Body of pancreas (tissue), 4 donors: ENCODE measurements at places on chromosomes 3 and 15.

DNA sequence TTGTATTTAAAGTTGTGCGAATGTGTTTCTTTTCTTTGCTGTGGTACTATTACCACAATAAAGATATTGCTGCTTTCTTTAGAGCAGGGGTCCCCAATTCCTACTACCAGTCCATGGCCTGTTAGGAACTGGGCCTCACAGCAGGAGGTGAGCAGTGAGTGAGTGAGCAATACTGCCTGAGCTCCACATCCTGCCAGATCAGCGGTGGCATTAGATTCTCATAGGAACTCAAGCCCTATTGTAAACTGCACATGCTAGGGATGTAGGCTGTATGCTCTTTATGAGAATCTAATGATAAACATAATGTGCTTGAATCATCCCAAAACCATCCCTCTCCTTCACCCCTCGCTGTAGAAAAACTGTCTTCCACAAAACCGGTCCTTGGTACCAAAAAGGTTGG lies 41.6 kb downstream of the DMXL2 start:
- DNase-seq: no peak

- DNase-seq: no peak
Measured at GRCh38 chr3:157107644-157108133, 52.3 kb downstream of the CCNL1 start.

DNA sequence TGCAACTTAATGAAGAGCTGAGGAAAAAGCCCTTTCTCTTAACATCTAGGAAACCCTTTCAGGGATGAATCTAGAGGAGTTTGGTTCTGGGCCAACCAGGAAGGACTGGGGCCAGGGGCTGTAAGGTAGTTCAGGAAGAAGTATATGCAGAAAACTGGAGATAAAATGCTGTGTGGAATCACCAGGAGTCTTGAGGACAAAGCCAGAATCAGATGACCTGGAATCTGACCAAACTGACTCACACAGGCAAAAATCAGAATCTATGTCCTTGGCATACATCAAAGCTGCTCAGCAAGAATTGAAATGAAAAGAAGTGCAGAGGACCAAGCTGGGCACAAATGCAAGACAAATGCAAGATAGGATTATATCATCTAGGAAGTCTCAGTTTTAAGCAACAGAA lies 59.4 kb upstream of the ATP2C1 start:
- DNase-seq: no peak

DNA sequence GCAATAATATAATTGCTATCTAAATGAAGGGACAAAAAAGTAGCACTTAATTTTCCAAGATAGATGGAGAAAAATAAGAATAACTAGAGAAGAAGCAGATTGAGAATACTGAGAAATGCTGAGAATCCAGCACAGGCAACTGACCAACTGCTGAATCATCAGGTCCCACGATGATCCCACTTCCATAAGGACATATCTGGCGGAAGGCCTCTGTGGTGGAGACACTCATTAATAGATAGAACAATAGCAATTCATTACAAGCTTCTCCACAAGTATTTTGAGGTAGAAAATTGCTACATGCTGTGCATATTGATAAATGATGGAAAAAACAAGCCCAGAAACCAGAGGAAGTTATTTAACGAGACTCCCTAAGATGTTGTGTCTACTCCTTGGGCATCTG lies 105.9 kb downstream of the DUT start:
- no peak for DNase-seq

DNA sequence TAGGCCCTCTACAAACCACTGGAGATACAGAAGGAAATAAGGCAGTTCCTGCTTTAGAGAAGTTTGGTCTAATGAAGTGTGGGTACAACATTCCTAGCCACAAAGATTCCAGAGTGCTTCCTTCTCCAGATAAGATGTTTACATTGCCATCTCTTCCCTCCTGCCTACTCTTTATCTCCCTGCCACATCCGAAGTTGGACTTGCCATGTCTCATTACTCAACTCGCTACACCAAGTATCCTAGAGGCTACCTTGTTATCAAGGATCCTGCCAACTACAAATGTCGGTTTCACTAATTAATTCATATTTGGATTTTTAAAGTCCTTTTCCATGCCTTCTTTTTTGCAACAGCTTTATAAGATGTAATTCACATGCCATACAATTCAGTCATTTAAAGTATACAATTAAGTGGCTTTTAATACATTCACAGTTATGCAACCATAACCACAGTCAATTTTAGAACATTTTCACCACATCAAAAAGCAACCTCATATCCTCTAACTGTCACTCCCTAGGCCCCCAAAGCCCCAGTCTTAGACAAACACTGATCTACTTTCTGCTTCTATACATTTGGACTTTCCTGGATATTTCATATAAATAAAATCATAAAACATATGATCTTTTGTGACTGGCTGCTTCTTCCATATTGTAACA lies 53.7 kb upstream of the CSTA start:
- DNase-seq: no peak

DNA sequence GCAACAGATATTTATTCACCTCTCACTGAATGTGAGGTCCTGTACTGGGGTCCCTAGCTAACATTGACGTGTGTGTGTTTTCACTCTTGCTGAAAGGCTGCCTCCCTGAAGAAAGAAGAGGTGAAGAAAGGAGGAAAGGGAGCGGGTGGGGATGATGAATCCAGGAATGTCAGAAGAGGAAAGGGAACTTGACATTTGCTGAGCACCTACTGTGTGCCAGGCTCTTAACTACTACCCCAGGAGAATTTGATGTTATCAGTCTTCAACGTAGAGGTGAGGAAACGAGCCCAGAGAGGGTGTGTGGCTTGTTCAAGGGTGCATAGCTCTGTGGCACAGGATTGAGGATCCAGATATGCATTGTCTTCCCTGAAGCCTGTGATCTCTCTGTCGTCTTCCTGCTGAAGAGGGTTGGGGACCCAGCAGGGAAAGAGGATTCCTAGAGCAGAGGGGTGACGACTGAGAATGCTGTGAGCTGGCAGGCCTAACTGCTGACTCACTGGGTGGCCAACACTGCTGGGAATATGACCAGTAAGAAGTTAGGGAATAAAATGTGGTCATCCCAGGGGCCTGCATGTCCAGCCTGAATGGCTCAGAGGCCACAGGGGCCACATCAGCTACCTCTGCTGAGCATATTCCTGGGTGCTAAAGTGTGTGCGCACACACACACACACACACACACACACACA lies 6.6 kb upstream of the ATP2B2 start:
- DNase-seq: no peak

DNA sequence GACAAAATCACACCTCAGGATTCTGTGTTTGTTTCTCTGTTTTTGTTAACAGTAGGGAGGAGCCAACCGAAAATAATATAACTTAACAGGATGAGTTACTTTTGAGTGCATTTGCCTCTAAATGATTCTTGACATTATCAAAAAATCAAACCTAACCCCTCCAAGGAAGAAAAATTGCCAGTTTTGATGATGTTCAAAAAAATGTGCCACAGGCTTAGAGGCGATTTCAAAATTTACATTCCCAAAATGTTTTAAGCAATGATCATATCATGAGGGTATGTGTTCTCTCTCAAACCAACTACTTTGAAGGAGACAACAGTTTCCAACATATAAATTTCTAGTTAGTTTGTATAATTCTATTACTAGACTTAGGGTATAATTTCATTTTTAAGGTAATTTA lies 6.7 kb downstream of the VGLL3 start:
- no peak for DNase-seq

GRCh38 chr3:169400205-169400604 lies 263.3 kb downstream of the MECOM start:
- DNase-seq: no peak

- peak; percentile 71 for DNase-seq
Measured at GRCh38 chr15:89356634-89357298, 22.1 kb upstream of the POLG start.

GRCh38 chr15:95440712-95441111 lies 889.8 kb upstream of the NR2F2 start:
- no peak for DNase-seq

- no peak for DNase-seq
Measured at GRCh38 chr3:25582242-25582641, 82.5 kb downstream of the TOP2B start.

GRCh38 chr3:39989746-39990145 lies 180.3 kb downstream of the MYRIP start:
- no peak for DNase-seq

DNA sequence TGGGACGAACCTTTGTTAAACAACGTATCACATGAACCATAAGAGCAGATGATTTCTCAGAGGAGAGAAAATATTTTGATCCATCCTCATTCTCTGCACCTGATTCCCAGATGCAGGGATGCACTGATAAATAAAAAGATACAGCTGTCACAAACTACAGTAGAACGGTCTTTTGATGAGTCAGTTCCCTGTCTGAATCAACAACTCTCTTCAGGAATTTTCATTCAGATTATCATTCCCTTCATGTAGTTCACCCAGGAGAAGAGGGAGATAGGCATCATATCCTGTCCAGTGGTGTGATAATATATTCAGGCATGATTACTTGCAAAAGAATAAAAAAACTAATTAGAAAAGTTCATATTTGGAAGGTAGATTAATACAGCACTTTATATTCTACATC lies 521.5 kb downstream of the PYDC2 start:
- DNase-seq: no peak

DNA sequence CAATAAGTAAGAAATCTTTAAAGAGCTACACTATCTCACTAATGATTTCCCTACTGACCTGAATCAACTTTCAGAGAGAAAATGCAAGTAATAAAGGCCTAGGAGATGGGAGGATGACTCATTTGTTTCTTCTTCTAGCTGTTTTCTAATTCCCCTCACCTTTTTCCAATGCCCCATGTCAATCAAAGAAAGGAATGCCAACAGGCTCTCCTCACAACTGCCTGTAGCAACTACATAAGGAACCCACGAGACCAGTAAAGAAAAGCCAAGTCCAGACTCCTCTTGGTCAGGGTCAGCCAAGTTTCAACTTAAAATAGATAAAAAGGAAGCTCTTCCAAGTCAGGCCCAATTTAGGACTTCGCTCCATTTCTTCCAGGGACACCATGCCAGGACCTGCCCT lies 201.9 kb downstream of the TNIK start:
- DNase-seq: no peak

DNA sequence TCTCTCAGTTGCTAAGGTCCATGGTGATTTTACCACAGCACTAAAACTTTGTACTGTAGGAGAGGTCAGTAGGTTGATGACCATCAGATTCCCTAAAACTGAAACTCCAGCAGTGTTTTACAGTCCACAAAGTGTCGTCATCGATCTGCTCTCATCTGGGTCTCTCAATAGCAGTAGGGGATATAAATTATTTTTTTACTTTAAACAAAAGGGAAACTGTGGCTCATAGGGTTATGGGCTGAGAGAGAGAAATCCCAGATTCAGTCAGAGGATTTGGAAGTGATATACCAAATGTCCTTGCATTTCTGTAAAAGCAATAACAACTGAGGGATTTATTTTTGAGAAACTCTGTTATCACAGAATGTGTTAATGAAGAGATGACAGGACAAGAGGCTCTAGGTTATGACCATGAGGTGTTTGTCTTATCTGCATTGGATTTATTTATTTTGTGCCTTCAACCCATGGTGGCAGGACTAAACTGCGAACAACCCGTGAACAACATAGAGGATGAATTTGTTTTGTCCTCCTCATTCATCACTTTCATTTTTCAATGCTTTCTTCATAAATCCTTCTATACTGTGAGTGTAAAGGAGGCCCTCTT lies 869.7 kb downstream of the OTOL1 start:
- no peak for DNase-seq

GRCh38 chr15:64774629-64775493 lies 528 bp downstream of the RBPMS2 start:
- DNase-seq: peak; percentile 7

DNA sequence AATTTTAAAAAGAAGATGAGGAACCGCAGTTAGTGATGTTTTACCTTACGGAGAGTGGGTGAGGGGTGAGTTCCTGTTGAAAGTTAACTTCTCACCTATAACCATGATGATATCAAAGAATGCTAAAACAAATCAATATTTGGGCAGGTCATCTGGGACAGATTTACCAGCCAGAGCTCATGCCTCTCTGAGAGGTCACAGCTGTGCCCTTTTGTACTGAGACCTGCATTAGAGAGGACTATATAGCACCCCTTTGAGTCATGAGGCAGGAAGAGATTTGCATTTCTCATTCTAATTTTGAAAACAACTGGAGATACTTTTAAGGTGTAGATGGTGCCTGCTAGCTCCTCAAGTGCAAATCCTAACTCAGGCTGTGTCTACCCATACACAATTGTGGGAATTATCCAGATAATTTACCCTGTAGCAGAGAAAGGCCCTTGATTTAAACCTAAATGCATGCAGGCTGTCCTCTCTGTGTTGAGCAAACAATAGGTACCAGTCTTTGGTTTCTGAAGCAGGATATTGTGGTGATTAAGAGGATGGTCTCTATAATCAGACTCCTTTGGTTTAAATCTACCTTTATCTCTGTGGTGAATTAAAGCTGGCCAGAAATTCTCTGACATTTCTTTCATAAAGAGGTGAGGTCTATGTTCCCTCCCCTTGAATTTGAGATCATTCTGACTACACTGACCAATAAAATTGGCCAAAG lies 5.8 kb upstream of the TM4SF4 start:
- DNase-seq: peak; percentile 67

DNA sequence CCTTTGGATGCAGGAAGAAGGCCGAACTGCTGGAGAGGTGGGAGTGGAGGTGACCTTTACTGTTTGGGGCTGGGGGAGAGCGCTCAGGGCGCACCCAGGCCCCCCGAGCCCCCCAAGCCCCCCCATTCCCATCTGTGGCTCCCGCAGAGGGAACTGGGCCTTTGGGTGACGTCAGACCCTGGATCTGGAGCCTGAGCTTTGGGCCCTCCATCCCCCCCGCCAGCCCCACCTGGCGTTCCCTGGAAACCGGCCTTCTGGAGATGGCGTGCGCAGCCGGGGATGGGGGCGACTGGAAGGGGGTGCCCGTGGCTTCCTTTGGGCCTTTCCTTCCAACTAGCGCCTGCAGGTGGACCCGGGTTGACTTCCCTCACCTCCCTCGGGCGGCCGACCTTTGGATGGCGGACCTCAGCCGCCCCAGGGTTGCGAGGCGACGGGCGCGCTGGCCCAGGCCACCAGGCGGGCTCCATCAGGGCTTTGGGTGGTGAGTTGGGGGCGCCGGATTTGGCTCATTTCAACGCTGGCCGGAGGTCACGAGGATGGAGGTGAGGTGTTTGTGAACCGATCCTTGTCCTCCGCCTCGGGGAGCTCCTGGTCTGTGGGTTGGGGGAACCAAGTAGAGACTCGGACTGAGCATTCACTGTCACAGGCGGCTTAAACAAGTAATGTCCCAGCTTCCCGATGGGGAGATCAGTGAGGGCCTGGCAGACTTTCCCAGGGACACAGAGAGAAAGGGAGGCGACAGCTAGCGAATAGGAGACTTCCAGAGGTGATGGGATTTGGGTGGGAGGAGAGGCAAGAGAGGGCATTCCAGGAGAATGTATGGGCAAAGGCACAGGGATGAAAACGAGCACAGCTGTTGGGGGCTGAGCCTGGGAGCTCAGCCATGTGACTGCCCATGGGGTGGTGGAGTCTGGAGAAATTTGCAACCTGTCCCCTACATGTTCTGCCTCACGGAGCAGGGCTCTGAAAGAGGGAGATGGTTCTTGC lies 709 bp downstream of the SCAMP5 start:
- DNase-seq: peak; percentile 79

GRCh38 chr3:36696799-36697198 lies 67.6 kb downstream of the DCLK3 start:
- no peak for DNase-seq
